Umbilical cord (tissue), 2 donors: ENCODE measurements at places on chromosomes 16 and 17.

- DNase-seq = peak; percentile 65
These were observed 1.1 kb upstream of the AKTIP start for GRCh38 chr16:53503991-53504663.

- DNase-seq = peak; percentile 79
These were observed 1.7 kb upstream of the LASP1 start for GRCh38 chr17:38867968-38868816.

DNA sequence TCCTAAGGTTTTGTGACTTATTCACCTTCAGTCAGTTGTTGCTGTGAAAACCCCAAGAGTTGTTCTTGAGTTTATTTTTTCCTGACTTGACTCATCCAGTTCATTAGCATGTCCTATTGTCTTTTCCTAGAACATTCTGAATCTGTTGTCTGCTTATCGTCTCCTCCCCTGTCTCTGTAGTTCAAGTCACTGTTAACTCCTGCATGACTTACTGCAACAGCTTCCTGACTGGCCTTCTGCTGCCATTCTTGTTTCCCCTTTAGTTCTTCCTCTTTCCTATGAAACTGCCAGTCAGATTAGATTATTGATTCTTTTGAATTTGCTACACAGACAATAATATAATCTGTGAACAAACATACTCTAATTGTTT is 161.5 kb downstream of the FTO start:
- no peak for DNase-seq

GRCh38 chr17:29136998-29137730 is 43.0 kb downstream of the MYO18A start:
- no peak for DNase-seq

- DNase-seq = no peak
These were observed 7.3 kb downstream of the KRT37 start for GRCh38 chr17:41417127-41417526.

GRCh38 chr17:1555651-1556471 is 6.7 kb downstream of the PITPNA start:
- DNase-seq = no peak

DNA sequence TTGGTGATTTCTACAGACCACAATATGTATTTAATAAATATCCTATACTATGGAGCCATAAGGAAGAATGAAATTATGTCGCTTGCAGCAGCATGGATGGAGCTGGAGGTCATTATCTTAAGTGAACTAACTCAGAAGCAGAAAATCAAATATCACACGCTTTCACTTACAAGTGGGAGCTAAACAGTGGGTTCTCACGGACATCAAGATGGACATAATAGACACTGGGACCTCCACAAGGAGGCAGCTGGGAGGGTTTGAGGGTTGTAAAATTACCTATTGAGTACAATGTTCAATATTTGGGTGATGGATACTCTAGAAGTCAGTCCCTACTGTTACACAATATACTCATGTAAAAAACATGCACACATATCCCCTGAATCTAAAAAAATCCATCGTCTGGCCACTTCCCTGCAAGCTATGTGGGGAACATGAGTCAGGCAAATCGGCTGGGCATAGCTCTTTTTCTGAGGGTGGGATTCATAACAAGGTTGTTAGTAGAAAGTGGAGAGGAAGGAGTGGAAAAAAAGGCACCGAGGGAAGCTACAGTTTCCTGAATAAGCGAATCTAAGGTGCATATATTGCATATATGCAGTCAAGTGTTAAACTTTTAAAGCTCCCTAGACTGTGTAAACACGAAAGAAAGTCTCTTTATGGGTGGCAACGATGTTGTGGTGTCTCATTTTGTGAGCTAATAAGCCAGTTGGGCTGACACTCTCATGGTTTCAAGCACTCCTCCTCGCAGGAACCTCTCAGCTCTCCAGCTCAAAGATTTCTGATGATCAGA is 135.2 kb upstream of the CPHXL start:
- peak; percentile 14 for DNase-seq

DNA sequence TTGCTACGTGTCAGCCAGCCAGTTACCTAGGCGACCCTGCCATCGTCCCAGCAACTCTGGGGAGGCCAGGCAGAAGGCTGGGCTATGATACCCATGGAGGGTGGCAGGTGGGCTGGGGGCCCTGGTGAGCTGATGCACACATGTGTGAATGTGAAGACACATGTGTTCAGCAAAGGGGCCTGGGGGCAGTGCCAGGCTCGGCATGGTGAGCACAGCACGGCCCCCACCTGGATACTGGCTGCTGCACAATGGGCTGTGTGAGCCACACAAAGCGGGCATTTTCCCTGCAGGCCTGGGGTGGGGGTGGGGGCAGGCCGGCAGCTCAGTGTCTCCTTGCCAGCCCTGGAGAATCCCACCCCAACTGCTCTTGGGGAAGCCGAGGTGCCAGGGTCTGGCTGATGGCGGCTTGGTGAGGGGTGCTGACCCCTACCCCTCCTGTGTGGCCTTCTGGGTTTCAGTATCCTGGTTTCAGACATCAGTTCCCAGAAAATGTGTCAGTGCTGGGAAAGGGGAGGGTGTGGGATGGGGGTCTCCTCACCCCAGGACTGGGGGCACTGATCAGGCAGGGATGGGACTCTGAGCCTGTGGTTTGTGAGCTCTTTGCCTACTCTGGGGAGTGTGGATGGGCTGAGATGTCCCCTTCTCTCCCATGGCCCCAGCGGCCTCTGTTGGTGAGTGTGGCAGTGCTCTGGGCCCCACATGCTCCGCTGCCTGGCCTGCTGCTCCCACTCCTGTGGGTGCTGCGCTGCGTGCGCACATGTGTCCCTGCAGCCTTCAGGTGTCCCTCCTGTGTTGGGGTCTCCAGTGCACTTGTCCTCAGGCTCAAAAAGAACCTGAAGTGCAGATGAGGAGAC is 5.1 kb downstream of the LLGL1 start:
- DNase-seq = no peak

DNA sequence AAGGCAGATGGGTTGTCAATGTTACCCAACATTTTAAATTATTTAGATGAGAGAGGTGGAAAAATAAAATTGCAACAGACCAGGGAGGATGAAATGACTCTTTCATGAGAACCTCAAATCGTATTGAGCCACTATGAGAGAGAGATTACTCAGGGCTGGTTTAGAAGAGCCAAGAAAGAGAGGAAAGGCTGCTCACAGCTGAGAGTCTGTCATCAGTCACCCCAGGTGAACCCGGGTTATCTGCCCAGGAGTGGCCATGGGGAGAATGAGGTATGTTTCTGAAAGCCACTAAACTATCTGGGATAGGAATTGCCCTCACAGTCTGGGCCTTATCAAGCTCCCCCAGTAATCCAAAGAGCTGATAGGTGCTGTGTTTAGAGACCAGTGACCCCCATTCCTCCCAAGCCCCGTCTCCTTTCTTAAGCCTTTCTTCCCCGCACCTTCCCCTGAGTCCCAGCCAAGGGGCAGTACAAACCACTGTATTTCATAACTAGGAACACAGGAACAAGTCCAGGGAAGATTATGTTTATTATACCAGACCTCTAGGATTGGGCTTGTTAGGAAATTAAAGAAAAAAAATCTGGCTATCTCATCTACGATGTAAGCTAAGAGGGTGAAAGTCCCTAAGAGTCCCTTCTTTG is 158.9 kb upstream of the NOL11 start:
- peak; percentile 17 for DNase-seq

GRCh38 chr16:56558024-56558747 is 6.7 kb upstream of the MT4 start:
- no peak for DNase-seq

- no peak for DNase-seq
These were observed 58.7 kb downstream of the EFCAB5 start for GRCh38 chr17:30000001-30000754.

DNA sequence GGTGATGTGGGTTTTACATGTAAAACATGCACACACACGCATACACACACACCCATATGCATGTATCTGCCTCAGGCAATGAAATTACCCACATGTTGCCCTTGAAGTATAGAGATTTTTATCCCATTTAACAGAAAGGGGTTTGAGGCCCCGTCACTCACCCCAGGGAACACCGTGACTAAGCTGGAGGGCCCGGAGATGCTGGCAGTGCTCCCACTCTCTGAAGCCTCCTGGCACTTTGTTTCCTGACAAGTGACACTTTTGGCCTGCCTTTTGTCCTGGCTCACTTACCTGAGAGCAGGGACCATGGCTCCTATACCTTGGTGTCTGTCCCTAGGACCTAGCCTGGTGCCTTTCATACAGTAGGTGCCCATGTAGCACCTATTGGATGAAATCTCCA is 50.0 kb upstream of the TNRC6C start:
- no peak for DNase-seq

DNA sequence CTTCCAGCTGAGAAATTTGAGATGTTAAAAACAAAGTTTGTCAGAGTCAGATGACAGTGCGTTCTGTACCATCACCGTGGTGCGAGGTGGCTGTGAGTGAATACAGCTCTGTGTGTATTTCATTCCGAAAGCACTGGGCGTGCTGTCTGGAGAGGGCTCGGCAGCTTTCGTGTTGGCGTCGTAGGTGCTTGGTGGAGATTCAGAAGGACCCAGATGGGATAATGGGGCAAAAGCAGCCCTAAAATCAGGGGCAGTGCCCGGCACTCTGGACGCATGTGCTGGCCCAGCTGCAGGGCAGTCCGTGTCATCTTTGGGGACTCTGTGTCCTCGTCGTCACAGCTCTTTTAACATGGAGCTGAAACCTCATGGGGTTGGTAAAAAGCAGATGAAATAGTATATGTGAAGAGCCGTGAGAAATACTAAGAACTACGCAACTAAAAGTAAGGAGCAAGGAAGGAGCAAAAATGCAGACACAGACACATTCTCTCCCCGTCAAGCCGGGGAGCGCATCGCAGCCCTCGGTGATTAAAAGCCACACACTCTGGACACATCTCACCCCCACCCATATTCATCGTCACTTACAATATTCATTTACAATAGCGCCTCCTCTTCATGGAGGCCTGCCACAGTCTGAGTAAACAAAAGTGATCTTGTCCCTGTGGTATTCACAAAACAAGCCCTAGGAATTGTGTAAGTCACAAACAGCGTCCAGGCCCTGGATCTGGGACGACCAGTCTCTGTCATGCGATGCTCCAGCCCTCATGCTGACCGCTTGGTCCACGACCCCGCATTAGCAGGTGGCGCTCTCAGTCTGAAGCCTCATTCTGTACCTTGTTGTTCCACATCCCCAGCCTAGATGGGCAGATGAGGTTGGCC is 206.7 kb downstream of the RPTOR start:
- no peak for DNase-seq

DNA sequence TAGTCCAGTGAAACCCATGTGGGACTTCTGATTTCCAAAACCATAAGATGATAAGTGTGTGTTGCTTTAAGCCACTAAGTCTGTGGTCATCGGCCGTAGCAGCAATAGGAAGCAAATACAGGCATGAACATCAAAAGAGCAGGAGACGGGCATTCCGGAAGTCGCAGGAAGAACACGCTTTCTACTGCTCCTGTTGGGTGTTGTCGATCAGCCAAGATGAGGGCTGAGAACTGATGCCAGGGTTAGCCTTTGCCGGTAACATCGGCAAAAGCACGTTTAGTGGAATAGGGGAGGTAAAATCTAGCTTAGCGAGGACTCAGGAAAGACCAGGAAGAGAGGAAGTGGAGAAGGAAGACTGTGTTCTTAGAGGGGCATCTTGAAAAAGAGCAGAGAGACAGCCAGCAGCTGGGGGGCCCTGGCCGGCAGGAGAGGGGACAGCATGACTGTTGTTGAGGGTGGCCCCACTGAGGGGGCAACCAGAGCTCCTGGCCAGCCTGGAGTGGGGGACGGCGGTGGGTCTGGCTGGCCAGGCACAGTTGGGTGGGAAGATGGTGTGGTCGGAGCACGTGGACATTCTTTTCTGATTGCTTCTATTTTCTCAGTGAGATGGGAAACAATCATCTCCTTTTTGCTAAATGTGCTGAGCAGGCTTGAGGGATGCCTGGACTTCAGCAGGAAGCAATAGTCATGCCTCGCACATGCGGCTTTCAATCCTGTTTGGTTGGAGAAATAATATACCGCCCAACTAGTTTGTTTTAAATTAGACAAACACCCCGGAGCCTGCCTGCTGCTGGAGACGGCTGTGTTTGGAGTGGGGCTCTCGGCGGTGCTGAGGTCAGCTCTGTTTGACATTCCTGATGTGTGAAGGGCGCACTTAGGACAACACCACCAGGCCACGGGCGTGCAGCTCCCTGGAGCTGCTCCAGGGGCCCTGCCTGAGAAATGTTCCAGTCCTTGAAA is 109.9 kb downstream of the METRNL start:
- no peak for DNase-seq

- no peak for DNase-seq
These were observed 76.8 kb downstream of the AIPL1 start for GRCh38 chr17:6358131-6358530.
